ENCODE measurements at places on chromosomes 2 and 18.

DNA sequence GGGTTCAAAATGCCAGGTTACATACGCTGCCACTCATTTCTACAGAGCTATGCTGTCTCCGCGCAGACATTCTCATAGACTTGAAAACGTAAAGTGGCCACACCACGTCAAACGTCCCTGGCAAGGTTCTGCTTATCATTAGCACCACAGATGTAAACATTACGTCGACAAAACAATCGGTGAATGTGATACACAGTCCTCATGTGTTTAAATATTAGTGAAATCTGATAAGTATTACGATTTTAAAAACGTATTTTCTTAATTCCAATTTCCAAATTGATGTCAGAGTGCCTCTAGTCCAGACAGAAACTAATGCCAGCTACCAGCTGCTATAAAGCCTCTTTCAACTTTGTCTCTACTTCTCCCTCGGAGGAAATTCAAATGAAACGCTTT, 1.2 kb downstream of the STK17B start:
- peak; percentile 33 for DNase-seq

DNA sequence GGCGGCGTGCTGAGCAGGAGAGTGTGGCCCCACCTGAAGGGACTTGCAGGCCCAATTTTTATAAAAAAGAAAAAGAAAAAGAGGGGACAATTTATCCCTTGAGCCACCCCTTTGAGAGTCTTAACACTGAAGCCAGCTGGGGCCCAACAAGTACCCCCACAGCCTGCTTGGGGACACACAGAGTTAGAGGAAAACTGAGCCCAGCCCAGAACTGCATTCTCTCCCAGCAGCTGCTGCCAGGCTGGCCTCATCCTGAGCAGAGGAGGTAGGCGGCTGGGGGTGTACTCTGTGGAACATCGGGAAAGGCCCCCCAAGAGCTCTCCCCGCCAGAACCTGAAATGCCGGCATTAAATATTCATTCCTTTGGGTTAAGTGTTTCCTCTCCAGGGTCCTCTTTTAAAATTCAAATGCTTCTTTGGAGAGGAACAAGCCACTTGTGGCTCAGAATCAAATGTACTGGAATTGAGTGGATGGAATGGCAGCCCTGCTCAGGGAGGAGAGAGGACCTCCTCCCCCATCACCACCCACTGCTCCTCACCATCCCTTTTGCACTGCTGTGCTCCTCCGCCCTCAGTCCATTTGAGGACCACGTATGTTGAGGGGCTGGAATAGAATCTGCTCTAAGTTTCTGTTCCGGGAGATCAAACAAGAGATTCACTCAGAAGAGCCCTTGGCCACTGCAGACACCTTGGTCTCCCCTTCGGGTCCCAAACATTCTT, 45.6 kb downstream of the C1QL2 start:
- DNase-seq, result no peak

GRCh38 chr2:844715-845114, 105.9 kb upstream of the SNTG2 start:
- no peak for DNase-seq

- no peak for DNase-seq
Observed at GRCh38 chr2:234596696-234597575, 100.1 kb upstream of the ARL4C start.

- no peak for DNase-seq
Observed at GRCh38 chr18:79545255-79545654, 134.3 kb upstream of the CTDP1 start.

GRCh38 chr2:229407170-229407569, 136.1 kb upstream of the PID1 start:
- no peak for DNase-seq

DNA sequence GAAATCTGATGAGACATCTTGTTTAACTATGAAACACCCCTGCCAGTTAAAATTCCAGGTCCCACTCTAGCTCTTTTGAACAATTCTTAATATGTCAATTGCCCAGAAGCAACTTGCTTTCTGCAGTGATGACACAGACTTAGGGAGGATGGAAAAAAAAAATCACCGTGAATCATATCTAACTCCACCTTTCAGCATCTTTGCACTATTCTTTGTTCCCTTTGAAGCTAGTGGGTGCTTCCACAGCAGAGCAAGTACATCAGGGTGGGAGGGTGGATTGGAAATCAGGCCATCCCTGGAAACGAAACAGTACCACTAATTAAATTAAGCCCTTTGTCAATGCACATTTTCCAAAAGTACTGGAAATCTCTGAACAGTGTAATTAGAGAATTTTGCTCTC, 324.3 kb upstream of the MEIS1 start:
- no peak for DNase-seq

DNA sequence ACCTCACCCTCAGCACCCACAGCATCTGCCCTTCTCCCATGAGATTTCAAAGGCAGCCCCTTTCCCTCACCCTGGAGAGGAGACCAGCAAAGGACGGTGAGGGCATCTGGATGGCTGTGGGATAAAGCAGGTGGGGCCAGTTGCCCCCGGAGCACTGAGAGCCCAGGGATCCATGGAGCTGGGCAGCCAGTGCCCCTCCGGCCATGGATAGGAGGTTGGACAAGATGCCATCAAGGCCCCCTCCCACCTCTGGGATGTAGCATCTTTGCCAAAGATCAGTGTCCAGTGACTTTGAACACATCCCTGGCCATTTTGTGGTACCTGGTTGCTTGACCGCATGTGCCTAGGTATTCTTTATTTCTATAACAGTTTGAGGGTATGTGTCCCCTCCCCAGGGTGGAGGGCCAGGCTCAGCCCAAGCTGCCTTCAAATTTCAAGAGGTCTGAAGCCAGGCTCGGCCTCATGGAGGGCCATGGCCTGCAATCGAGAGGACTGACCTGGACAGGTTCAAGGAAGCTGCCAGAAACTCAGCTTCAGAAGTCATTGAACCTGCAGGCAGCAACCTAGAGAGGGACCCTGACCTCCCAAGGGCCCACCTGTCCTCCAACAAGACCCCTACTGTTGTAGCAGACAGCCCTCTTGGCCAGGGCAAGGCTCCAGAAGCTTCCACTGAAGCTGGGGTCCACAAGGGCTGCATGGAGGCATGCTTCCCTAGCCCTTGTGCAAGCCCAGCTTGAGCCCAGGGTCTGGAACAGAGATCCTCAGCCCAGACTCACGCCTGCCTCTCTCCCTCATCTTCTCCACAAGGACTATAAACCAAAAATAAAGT, 55.5 kb upstream of the BIN1 start:
- DNase-seq, result no peak

GRCh38 chr2:165456027-165456426, 13.5 kb upstream of the CSRNP3 start:
- no peak for DNase-seq

- DNase-seq, result no peak
Observed at GRCh38 chr2:147600646-147601045, 244.2 kb upstream of the ACVR2A start.

Measured in GM13976 (cell line).